Fibroblast of upper back skin (primary cell): ENCODE measurements at places on chromosomes 12 and 14.

GRCh38 chr12:68772714-68773113 lies 26.7 kb downstream of the SLC35E3 start:
- no peak for DNase-seq

DNA sequence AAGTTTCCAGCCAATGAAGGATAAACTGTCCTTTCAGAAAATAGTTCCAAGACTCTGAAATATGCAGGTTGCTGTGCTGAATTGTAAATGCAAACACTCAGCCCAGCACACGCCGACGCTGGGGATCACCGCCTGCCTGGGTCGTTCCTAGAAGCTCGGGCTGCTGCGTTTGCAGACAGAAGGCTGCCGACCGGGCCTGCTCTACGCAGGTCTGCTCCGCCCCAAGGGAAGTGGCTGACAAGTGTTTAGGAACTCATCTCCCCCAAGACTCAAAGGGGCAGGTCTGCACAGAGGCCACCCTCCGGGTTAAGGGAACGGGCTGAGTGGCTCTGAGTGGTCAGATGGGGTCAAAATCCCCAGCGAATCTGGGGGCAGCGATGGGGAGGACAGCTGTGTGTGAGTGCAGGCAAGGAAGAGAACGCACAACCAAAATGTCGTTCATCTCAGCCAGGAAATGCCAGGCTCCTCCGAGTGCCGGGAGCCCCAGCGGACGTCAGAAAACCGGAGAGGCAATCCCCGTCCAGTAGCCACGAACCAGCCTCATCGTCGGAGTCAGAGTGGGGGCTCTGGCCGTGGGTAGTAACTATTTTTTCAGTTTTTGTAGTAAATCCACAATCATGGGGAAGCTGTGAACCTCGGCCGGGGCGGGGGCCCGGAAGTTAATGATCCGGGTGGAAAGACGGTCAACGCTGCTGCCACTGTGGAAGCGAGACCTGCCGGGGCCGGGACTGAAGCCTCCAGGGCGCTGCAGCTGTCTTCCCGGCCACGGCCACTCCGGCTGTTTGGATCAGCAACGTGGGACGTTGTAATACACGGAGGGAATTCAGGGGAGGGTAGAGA lies 6.0 kb downstream of the GALNT9 start:
- no peak for DNase-seq

GRCh38 chr12:63805704-63806672 lies 26.3 kb downstream of the RXYLT1 start:
- DNase-seq: no peak

- DNase-seq: no peak
Measured at GRCh38 chr14:104099096-104100041, 13.9 kb downstream of the ASPG start.

- DNase-seq: no peak
Measured at GRCh38 chr14:70340002-70340401, 19.5 kb downstream of the COX16 start.

- DNase-seq: no peak
Measured at GRCh38 chr14:32136027-32136825, 59.1 kb downstream of the ARHGAP5 start.

DNA sequence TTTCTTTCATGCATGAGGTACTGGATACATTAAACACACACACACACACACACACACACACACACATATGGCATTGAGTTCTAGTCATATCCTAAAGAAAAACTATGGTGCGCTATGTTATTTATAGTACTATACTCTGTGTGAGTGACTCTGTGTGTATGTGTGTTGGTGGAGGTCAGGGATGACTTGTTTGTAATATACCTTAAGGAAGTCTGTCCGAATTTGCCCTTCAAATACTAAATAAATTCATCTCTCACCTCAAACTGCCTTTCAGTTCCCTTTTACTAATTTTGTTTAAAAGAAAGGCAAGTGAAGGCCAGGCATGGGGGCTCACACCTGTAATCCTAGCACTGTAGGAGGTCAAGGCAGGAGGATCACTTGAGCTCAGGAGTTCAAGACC lies 2.1 kb upstream of the AKAP5 start:
- DNase-seq: no peak

DNA sequence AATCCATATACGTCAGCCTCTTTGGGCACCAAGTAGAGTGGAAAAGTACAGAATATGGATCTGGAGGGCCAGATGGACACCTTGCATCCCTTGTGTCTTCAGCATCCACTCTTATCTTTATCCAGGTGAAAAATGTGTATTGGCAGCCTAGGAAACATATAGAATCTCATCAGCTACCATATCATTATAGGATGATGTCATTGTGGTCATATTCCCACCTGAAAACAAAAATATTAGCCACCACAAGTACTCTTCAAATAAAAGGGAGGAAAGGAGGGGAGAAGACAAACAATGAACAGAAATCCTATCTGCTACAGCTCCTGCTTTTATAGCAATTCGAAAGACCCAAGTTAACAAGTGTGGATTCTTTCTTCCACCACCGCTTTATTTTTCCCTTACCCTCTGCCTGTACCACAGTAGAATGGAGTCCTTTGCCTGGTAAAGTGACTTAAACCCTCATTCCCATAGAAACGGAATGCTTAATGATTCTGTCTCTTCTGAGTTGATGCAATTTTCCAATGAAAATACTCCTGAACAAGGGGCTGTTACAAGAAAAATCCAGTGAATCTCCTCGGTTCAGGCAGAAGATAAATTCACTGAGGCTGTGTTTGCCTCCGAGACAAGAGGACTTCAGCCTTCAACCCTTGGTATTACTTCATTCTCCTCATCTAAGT lies 13.8 kb upstream of the IL26 start:
- DNase-seq: no peak

DNA sequence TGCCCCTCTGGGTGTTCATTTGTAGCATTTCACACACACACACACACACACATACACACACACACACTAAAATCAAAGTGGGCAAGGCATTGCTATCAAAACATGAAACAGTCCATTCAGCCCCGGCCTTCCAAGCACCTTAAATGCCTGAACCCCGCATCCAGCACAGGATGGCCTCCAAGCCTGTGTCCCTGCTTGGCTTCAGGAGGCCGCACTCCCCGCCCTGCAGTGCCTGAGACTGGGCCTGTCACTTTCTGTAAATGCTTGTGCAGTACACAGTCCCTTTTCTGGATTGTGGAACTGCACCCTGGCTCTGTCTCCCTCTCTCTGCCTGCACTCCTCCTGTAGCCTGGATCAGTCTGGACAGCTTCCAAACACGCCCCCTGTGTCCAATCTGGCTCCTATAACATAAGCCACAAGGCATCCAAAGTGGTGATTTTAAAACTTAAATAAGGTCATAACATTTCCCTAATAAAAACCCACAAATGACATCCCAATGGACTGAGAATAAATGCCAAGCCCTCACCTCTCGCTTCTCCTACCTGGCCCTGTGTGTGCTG lies 972.2 kb upstream of the TMEM132C start:
- peak; percentile 28 for DNase-seq

DNA sequence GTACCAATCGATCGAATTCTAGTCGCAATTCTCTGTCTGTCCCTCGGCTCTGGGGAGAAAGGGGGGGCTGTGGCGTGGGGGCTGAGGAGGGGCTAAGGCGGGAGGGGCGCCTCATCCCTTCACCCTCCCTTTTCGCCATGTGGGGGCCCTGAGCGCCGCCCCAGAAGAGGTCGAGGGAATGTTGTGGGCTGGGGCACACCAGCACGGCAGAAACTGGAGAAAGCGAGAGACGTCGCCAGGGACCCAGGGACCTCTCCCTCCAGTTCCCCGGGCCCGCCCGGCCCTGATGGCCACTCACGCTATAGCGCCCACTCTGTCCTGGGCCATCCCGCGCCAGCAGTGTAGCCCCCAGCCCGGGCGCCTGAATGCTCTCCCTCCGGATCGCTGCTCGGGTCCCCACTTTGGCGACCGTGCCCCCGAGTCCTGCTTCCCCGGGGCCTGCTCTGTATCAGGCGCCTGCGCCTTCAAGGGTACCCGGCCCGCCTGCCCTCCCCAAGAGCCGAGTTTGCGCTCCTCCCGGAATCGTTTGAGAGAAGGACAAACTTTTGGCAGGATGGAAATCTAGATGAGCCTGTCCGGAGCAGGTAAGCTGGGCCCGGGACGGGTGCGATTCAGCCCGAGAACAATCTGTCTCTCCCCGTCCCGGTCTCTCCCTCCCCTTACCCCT lies 62.6 kb downstream of the SMUG1 start:
- peak; percentile 59 for DNase-seq

- no peak for DNase-seq
Measured at GRCh38 chr14:66982247-66982646, 207.0 kb upstream of the GARIN2 start.

DNA sequence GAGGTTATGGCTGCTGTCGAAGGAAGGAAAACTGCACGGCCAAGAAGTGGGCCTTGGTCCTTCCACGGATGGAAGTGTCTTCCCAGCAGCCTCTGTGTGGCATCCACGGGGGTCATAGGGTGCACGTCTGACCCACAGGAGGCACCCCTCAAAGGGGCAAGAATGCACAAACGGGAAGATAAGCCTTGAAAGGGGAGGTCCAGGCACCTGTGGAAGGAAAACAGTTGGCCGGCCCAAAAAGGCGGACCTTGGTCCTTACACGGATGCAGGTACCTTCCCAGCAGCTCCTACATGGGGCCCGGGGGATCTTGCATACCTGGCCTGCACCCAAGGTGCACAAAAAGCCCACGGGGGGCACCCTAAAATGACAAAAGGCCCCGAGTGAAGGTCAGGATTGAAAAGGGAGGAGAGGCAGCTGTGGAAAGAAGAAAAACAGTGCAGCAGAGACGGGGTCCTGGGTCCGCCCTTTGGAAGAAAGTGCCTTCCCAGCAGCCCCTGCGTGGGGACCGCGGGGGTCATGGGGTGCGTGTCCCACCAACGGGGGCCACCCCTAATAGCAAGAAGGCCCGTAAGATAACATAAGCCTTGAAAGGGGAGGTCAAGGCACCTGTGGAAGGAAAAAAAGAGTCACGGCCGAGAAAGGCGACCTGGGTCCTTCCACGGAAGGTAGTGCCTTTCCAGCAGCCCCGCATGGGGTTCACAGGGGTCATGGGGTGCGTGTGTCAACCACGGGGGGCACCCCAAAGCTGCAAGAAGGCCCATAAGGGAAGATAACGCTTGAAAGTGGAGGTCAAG lies 276.1 kb downstream of the ALG10 start:
- no peak for DNase-seq

DNA sequence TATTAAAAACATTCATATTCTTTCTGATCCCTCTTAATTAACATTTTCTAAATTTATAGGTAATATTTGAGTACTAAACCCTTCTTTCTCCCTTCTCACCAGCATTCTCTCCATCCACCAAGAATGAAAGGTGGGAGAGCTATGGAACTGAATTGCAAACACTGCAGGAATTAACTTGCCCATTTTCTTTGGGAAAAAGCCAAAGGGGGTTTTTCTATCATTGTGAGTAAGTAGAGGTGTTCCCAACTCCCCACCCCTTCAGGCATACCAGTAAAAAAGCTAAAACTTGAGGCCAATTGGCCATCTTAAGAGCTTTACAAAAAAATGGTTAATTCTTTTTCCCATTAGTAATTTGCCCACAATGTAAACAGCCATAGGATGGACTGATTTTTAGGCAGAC lies 23.7 kb downstream of the PCNX1 start:
- no peak for DNase-seq

DNA sequence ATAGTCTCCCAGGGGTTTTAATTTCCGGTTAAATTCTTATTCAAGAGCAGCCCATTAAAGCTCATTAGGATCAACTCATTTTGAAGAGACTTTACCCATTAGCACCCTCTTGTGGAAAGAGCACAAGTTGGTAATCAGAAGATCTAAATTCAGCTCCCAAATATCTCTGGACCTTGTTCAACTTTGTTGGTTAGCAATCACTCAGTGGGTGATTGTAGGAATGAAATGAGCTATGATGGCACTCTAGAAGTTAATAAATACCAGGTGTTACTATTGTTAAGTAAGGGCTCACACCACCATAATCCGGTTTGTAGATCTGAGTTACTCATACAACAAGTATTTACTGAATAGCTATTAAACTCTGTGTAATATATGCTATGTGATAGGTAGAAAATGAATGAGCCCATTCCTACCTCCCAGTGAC lies 42.9 kb downstream of the TRIP11 start:
- DNase-seq: peak; percentile 96

DNA sequence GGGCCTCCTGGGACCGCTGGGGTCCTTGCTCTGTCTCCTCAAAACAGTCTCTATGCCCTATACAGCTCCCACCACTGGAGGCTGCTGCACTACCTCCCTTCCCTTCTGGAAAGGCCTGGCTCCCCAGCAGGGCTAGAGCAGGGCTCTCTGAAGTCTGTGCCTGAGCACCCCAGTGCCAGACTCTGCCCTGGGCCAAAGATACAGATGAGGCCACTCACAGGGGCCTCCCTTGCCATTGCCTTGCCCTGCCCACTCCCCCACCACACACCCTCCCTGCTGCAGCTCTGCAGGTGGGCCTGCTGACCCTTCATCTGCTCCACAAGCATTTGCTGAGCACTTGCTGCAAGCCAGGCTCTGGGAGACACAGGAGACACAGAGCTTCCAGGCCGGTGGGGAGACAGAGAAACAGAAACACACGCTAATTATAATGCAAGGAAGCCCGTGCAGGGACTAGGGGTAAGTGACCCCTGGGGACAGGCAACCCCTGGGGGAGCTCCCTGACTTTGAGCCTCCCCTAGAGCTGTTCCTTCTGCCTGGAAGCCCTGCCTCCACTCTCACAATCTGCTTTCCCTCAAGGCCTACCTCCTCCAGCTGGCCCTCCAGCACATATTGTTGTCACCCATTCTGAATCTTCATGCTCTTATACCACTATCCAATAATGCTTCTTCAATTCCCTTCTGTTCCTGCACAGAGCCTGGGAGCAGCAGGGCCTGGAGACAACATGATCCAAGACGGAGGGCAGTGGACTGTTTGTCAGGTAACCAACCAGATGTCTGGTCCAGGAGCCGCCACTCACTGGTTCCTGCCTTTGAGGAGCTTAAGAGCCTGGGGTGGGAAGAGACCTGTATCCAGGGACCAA lies 32.6 kb upstream of the PNMA1 start:
- DNase-seq: no peak

DNA sequence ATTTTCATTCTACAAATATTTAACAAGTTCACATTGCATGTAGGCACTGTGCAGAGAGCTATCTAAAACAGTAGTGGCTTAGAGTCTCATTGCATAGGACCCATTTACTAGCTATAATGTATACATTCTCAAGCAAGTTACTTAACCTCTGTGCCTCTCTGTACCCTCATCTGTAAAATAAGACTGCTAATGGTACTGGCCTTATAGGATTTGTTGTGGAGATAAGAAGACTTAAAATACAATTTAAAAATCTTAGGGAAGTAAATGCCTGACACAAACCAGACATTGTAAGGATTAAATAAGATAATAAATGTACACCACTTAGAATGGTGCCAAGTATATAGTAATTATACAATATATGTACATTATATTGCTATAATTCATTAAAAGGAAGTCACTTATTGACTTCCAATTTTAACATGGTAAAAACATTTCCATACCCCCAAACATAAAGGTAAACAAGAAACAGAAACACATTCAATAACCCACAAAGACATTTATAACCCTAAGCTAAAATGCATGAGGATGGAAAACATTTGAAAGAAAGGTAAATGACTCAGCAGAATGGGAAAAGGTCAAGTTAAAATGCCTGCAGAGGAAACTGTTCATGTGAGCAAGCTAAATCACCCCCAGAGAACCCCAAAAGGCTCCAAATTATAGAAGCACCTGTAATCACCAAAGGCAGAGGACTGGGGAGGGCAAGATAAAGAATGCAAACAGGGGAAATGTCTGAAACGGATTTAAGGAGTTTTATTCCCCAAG lies 30.8 kb downstream of the RPS6KA5 start:
- no peak for DNase-seq

GRCh38 chr14:23145794-23146350 lies 26.8 kb upstream of the CEBPE start:
- no peak for DNase-seq

- no peak for DNase-seq
Measured at GRCh38 chr12:96635844-96636243, 146.5 kb downstream of the CFAP54 start.

GRCh38 chr12:53867216-53868012 lies 71.2 kb upstream of the HOXC13 start:
- DNase-seq: no peak
